Stimulated activated CD8-positive, alpha-beta memory T cell treated with anti-CD3 and anti-CD28 coated beads, Interleukin-7, amount 100 ng/mL, for 1 hour (primary cell): ENCODE measurements at places on chromosomes 3 and 15.

DNA sequence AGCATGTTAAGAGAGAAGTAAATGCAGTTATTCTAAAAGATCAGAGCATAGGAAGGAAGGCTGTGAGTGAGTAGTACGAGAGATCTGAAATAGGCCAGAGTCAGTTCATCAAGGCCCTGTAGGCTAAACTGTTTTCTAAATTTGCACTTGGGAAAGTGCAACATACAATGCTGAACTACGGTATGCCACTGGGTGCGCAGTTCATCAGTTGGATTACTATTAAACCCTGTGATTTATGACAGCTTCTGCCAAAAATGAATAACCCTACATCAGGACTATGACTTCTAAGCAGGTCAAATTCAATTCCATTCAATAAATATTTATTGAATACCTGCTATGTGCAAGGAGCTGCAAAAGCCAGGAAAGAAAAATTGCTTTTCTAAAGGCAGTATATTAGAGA, 10.8 kb downstream of the CBLB start:
- no peak for DNase-seq

- no peak for DNase-seq
Measured at GRCh38 chr3:152039887-152040286, 166.4 kb downstream of the SUCNR1 start.

GRCh38 chr15:56765251-56765650, 31.9 kb upstream of the ZNF280D start:
- no peak for DNase-seq

DNA sequence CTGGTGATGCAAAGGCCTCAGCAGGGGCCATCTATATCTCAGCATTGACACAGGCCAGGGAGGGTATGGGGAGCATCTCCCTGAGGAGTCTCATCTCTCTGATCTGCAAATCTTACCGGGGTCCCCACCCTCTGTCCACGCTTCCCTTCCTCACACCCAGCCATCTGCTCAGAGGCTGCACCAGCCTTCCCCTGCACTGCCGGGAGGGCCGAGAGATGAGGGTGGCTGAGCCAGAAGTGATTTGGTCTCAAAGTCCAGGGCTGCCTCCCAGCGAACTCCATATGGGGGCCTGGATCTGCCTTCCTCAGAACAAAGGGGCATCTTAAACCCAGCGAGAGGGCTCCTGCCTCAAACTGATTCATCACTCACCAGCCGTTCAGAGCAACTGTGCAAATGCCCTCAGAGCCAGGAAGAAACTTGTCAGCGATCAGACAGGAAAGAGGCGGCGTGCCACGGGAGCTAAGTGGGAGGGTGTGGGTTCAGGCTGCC, 4.6 kb downstream of the IGDCC3 start:
- DNase-seq, result no peak
